WERI-Rb-1 (cell line): ENCODE measurements at places on chromosomes 5 and 9.

DNA sequence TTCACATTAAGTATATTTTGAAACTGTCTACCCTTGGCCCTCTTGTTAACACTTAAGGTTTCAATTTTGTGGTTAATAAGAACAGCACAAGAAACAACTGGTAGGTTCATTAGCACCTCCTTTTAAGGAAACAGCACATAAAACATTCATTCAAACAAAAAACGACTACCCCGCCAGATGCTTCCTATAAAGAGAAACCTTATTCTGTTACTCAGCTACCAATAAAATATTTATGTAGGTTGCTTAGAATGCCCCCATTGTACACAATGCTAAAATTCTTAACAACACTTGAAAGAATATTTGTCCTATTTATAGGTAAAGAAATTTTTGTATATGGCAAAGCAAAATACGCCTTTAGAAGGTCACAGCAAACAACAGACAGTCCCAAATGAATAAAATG, 23.2 kb downstream of the CDK5RAP2 start:
- no peak for DNase-seq

DNA sequence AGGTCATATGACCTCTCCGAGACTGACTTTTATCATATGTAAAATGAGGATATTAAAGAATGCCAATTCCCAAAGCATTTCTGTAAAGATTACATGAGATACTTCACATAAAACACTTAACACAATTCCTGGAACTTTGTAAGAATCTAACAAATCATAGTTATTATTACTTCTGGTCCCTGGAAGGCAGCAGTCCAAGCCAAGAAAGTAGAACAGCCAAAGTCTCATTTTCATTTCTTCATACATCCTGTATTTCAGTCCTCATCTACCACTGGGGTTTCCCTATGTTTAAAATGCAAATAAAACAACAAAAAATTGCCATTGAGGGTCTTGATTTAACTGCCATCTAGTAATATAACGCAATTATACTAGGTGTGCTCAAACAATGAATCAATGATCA, 179.5 kb downstream of the MARCHF11 start:
- no peak for DNase-seq

DNA sequence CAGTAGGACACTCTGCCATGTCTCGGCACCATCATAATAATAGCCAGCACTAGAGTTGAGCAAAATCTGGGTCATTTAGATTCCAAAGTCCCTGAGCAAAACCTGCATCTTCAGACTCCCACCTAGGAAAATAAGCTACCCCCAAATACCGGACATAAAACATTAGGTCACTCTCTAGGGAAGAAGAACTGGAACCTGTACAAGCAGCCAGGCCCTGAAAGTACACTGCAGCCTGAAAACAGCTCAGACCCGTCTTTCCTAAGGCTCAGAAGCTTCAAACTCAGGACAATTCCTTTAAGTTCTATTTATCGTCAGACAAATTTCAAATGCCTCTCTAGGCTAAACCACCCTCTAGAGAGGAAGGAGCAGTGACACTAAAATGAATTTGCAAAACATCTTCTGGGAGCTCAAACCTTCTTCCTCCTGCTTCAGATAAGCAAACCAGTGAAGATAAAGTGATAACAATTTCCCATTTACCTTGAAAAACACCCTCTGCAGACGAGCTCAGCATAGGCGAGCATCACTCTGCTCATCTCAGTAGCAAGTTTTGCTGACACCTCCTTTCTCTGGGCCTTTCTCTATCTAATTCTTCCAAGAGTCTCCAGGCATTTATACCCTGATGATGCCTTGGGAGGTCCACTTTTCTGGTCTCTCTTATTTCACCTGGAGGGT, 34.0 kb downstream of the ADAM19 start:
- no peak for DNase-seq

DNA sequence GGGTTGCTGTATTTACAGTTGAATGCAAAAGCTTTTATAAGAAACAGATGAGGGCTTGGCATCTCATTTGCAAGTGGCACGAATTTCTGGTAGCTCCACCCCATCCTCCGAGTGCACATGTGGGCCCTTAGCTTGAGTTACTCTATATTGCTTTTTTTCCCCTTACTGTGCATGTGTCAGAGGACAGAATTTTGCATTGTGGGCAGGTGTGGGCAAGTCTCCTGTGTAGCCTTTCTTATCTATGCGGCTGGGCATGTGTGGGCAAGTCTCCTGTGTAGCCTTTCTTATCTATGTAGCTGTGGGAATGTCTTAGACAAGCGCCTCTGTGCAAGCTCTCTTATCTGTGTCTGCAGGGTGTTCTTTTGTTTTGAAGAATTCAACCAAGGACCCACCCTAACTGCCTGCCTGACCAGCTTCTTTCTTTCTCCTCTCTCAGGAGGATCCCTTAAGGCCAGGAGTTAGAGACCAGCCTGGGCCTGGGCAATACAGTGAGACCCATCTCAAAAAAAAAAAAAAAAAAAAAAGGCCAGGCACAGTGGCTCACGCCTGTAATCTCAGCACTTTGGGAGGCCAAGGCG, 34.1 kb upstream of the SIL1 start:
- peak; percentile 30 for DNase-seq

GRCh38 chr9:87324613-87325194, 173.0 kb upstream of the DAPK1 start:
- DNase-seq = no peak

DNA sequence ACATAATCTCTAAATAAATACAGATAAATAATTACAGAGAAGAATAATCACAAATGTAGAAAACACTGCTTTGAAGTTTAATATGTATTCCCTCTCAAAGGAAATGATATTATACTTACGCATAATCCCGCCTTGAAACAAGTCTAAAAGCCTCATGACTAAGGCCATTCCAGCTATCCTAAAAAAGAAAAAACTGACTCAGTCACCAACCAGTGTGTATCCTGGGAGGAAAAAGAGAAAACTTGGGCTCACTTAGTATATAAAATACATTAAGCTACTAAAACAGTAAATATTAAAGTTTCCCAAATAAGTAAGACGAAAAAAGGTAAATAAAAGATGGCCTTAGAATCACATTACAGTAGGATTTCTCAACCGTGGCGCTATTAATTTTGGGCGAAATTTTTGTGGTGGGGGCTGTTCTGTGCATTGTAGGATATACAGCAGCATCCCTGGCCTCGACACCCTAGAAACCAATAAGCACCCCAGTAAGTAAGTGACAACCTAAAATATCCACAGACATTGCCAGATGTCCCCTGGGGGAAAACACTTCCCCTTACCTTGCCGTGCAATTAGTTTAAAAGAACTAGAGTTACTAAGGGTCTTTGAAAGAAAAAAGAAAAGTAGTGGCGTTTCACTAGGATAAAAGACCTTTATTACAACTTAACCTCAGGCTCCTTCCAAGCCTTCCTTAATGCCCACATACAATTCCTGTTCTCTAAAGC, 1.1 kb downstream of the HSPA9 start:
- DNase-seq = no peak

DNA sequence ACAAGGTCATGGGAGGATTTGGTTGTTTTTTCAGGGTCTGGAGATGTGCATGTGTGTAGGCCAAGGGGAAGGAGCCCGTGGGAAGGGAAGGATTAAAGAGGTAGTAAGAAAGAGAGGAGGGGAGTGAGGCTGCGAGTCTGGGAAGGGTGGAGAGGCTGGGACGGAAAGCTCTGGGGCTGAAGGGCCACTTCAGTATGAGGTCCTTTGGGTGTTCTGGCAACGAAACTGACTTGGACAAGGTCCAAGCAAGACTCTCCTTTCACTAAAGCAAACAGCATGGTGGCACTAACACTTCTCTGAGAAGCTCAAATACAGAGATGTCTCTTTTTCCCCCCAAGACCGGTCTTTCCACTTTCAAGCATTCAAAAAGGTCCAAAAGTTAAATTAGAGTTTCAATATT, 394.5 kb downstream of the ARHGEF28 start:
- no peak for DNase-seq

- no peak for DNase-seq
Observed at GRCh38 chr5:97000391-97000790, 64.5 kb downstream of the LNPEP start.

- DNase-seq = peak; percentile 25
Observed at GRCh38 chr9:36855448-36856315, 178.4 kb downstream of the PAX5 start.

DNA sequence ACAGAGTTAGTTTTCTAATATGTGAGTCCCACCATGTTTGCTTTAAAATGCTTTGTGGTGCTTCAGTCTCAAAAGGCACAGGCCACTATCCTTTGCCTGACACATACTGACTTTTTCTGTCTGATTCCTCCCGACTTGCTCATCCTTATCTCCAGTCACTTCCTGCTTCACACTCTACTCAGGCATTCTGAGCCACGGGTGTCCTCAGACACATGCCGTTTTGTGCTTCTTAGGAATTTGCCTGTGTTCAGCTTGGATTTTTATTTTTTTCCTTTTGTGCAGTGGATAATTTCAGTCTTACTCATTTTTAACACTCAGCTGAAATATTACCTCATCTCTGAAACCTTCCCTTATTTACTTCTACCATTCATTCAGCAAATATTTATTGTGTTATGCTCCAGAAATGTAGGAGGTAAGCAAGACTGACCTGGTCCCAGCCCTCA, 54.1 kb downstream of the MAN2A1 start:
- DNase-seq = no peak

DNA sequence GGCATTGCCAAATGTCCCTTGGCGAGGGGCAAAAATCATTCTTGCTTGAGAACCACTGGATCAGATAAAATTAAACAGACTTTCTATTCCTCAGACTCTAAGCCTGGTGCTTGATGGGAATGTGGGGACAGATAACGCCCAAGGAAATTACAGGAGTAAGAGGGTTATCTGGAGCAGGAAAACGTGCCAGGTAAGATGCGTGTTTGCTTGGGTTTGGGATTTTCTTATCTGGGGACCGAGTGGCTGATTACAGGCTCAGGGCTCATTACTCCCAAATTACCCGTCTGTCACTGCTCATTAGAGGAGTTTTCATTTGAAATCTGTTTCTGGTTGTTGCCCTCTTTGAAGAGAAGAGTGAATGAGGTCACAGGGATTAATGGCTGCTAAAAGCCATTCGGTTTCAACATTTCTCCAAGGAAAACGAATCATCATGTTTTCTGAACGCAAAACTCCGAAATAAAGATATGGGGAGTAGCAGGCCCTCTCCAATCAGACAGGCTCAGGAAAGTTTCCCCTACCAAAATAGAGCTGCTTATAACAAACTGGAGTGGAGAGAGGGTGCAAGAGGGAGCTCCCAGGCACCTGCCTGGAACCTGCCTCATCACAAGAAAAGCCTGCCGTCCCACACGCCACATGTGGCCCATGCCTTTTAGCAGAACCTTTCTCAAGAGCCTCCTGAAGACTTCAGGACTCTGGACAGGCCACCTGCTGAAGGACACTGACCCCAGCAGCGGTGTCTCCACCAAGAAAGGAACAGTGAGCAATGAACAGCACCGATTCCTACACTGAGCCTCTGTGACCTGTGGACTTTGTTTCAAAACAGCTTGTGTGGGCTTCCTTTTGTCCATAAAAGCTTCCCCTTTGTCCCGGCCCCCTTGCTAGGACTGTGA, 136.4 kb downstream of the ICE1 start:
- peak; percentile 43 for DNase-seq

- DNase-seq = no peak
Observed at GRCh38 chr5:72046106-72046505, 61.2 kb upstream of the MAP1B start.

DNA sequence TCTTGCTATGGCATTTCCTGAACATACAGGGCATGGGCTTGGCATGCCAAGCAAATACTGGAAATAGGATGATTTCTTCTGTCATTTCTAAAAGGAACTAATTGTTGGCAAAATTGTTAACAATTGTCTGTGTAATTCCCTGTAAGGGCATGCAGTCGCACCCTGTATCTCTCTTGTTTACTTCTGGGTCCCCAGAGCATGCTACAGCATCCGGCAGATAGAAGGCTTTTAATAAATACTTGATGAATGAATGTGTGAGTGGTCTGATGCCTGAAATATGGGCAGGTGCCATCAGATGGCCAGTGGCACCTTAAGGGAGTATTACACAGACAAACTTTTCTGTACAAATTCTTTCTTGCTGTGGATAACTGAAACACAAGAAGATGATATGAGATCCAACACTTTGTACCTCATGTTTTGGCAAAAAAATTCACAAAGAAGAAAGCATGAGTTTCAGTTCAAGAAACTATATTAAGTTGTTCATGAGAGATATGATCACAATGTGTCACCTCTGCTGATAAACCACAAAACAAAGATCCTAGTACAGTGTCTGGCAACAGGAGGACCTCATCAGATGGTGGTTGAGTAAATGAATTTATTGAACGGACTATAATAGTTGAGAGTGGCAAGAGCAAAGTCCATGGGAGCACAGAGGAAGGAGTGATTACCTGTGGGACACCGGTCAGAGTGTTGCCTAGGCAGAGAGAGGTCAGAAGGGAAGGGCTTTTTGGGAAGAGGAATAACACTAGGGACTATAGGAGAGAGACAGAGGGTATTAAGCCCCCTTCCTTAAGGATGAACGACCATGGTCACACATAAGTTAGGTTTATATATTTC, 194.2 kb downstream of the ATP10B start:
- no peak for DNase-seq

- DNase-seq = no peak
Observed at GRCh38 chr9:35743880-35744518, 5.0 kb downstream of the GBA2 start.

- DNase-seq = no peak
Observed at GRCh38 chr5:66958980-66959641, 237.5 kb downstream of the CD180 start.

GRCh38 chr5:145484158-145484557, 351.0 kb downstream of the PRELID2 start:
- DNase-seq = no peak

DNA sequence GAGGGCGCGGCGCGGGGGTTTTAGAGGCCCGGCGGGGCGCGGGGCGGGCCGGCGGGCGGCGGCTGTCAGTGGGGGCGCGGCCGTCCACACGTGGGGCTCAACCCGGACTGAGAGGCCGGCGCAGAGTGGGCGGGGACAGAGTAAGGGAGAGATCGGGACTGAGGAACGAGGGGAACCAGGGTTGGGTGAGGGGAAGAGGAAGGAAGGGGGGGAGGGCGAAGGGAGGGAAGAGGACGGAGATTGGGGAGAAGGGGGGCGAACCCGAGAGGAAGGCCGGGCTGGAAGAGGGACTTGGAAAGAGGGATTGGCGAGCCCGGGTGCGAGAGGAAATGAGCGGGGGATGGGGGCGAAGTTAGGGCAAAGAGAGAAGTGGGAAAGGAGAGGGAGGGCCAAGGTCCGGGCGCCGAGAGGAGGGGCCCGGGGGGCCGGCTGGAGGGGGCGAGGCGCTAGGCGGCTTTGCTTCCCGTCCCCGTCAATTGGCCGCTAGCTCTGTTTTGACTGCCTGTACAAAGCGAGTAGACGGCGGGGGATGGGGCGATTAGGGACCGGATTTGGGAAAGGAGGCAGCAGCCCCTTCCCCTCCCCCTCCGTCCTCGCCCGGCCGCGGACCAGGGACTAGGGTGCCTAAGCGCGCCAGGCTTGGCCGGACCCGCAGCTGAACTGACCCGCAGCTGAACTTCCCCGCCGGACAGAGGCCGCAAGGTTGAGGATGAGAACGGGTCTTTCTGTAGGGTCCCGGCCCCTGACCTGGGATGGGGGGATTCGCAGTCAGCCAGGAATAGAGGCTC, 399 bp upstream of the FBN2 start:
- peak; percentile 24 for DNase-seq

- no peak for DNase-seq
Observed at GRCh38 chr5:173138707-173139106, 5.6 kb upstream of the BNIP1 start.
